ENCODE measurements at places on chromosomes 16 and 17.
A peak's percentile ranks its signal among the peaks of the same experiment; 100 is the strongest.

GRCh38 chr16:676913-677312, 1.4 kb downstream of the RHBDL1 start:
- no peak for DNase-seq

DNA sequence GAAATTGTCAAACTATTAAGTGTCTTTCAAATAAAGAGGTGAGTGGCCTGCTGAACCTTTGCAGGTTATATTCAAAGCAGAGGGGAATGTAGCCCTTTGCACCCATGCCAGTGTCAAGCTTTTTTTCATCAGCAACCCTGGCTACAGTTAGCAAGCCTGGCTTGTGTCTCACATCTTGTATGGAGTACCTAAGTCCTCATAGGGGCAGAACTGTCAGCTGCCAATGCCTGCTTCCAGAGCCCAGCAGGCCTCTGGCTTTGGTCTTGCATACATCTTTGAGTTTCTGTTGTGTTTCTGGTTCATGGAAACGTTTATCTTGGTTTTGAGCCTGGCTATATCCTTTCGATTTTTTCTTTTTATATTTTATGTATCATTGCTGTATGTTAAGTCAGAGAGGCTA, 26.8 kb downstream of the REXO5 start:
- DNase-seq = no peak

- DNase-seq = no peak
These were observed 10.0 kb upstream of the PECAM1 start for GRCh38 chr17:64400642-64401041.

DNA sequence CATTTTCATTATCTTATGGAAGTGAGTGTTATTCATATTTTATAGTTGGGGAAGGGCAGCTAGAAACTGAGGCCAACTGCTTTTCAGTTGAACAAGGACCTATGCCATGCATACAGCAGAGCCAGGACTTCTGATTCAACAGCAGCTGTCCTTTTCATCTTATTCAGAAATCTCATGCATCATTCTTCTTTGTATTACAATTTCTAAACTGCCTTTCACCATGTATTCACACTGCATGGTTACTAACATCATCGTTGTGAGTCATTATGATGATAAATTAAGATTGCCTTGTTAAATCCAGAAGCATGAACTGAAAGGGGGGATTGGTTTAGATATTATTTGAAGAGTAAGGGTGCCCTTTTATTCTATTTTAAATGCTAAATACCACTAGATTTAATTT, 1470.1 kb upstream of the GOT2 start:
- peak; percentile 32 for DNase-seq

- no peak for DNase-seq
These were observed 147.8 kb downstream of the PRKCA start for GRCh38 chr17:66450008-66450851.

GRCh38 chr16:85557971-85558657, 55.0 kb upstream of the GSE1 start:
- DNase-seq = no peak

DNA sequence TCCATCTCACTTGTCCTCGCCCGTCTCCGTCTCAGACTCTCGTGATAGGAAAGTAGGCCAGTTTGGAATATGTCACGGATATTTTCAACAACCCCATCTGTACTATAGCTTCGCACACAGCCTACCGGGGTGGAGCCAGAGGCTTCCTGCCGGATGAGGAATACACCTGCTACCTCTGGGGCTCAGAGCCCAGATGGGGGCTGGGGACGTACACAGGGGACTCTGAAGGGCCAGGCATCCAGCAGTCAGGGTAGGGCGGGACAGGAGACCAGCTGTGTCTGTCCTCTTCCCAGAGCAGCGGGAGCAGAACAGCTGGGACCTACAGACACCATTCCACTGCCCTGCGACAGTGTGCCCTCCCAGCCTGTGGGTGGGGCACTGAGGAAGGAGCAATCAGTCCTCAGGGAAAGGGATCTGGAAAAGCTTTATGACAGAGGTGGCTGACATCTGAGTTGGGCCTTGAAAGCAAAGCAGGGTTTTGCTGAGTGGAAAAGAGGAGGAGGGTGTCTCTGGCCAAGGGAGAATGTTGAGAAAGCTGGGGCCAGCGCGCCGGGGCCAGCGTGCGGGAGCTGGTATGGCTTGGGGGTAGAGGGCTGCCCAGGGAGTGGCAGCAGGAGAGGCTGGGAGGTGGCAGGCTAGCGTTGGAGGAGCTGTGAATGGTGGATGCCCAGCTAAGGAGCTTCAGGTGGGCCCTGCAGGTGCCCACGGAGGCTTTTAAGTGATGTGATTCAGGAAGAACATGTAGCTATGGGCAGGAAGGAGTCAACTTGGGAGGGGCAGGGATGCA, 11.5 kb upstream of the SRCIN1 start:
- DNase-seq = no peak

DNA sequence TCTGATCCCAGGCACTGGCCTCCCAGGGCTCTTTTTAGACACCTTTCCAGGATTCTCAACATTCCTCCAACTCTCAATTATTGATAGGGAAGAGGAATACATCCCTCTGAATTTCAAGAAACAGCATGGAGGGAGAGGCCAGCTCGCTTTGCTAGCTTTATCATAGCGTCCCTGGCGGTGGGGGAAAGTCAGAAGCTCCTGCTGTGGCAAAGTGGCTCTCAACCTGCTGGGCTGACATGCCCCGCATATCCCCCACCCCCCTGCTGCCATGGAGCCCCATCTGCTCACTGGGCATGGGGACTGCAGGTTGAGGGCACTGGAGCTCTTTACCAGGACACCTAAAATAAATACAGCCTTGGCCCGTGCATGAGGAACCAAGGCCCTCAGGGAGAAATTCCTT, 140.3 kb downstream of the SLC39A11 start:
- no peak for DNase-seq

DNA sequence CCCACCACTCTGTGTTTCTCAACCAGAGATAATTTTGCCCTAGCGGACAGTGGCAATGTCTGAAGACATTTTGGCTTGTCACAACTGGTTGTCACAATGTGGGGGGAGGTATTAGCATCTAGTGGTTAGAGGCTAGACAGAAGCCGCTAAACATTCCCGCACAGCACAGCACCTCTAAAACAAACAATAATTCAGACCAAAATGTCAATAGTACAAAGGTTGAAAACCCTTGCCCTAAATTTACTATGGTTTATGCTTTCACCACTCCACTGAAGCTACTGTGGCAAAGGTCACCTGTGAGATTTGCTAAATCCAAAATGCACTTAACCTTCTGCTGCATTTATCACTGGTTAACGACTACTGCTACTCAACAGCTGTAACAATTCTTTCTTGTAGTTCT, 14.1 kb downstream of the NUP88 start:
- DNase-seq = no peak

- no peak for DNase-seq
These were observed 4.1 kb downstream of the BAIAP2 start for GRCh38 chr17:81039096-81039495.

GRCh38 chr17:74051348-74051747, 152.1 kb upstream of the RPL38 start:
- DNase-seq = no peak

GRCh38 chr17:14428648-14429029, 127.8 kb downstream of the HS3ST3B1 start:
- no peak for DNase-seq

DNA sequence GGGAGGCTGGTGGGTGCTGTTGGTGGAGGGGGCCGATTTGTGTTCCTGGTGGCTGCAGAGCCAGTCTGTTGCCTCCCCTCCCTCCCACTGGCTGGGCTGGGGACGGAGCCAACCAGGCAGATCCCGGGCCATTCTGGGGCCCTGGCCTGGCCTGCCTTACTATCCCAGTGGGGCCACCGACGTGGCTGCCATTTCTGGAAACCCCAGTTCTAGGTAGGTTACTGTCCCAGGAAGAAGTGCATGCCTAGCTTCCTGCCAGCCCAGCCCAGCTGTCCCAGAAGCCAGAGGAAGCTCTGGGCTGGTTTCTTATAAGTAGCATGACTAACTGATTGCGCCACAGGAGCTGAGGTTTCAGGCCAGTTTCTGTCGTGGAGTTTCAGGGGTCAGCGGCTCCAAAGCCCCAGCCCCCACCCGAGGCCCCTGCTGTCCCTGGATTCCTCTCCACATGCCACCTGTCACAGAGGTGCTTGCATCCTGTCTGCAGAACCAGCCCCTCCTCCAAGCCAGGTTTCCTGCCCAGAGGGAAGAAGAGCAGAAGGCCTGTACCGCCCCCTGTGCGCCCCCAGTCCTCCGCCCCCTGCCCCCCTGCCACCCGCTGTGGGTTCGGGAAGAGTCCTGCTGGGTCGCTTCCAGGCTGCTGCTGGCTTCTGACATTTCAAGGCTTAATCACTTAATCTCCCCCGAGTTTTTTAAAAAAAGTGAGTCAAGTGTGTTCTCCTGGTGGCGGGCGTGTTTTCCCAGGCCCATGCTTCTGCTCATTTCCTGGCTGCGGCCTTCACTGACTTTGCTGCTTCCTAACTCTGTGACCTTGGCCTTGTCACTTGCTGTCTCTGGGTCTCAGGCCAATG, 13.2 kb downstream of the IL4R start:
- DNase-seq = peak; percentile 89

DNA sequence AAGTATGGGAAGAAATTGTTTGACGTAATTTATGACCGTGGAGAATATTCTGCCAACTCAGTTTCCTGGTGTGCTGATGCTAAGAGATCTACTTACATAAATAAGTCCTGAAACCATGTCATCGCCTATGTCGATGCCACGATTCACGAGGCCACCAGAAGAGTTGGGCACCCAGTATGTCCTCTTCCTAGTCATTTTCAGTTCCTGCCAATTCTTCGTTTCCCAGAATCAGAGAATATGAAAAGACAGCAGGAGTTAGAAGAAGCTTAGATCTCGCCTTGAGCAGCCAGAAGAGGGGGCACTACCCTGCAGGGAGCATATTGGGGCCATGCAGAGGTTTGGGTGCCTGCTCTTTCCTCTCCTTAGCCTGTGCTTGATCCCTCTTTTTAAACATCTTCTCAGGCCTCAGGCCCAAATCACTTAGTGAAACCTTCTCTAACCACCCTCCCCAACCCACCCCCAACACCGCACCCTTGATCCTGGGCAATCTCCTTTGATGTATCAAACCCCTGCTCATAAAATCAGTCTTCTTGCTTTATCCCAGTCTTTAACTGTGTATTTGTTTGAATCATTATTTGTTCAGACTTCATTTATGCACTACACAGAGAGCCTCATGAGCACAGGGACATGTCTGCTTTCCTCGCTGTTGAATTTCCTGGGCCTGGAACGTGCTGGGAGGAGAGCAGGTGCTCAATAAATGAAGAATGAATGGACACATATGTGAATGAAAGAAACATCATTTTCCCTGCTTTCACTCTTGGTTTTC, 12.2 kb upstream of the LONP2 start:
- DNase-seq = peak; percentile 28

- DNase-seq = no peak
These were observed 62.1 kb downstream of the TOM1L2 start for GRCh38 chr17:17910060-17910459.

DNA sequence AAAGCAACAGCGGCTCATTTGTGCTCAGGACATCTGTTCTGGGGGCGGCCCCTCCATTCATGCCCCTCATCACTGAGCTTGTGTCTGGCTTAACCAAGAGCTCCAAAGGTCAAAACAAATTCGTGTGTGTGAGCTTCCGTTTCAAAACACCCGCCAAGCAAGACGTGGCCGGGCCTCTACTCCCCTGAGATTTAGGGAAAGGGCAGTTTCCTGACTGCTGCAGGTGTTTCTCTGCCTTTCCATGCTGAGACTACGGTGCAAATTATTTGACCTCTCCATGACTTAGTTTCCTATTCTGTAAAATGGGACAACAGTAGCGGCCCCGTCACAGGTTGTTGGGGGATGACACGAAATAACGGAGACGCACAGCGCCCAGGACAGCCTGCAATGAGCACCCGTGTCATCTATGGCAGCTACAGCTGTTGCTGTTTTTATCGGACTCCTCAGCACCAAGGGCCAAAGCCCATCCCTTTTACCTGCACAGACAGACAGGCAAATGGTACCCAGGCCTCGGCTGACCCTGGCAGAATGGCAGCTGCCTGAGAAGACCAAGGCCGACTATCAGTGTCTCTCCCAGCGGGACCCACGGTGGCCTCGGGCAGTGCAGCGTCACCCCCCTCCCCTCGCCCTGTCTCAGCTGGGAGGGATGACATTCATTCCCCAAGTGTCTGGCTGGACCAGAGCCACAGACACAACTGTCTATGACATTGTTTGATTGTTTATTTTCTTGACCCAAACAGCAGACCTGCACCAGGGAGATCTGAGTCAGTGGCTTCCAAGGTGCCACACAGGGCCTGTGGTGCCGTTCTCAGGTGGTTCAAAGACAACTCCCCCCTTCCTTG, 50.7 kb upstream of the DOC2B start:
- no peak for DNase-seq
